ENCODE measurements at places on chromosomes 16 and 17.

- DNase-seq = no peak
Observed at GRCh38 chr17:8123695-8124349, at the start of gene HES7. TSS of gene HES7 (minus strand) at chr17:8124106. CDS start at chr17:8124084, 22 bp downstream.

DNA sequence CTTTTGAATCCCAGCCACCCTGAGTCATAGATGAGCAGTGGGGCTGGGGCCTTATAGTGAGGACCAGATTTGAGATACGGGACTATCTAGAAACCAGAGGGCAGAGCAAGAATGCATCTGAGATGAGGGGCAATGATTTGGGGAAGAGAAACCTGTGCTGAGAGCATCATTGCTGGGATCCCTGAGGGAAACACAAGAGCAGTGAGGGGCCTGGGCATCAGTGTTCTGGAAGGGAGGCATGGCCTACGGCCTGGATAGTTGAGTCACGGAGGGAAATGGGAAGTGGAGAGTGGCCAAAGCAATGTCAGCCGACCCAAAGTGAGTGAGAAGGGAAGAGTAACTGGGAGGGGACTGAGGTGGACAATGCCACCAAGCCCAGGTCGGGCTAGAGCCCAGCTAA lies 5.2 kb downstream of the CAMTA2 start:
- DNase-seq = no peak

DNA sequence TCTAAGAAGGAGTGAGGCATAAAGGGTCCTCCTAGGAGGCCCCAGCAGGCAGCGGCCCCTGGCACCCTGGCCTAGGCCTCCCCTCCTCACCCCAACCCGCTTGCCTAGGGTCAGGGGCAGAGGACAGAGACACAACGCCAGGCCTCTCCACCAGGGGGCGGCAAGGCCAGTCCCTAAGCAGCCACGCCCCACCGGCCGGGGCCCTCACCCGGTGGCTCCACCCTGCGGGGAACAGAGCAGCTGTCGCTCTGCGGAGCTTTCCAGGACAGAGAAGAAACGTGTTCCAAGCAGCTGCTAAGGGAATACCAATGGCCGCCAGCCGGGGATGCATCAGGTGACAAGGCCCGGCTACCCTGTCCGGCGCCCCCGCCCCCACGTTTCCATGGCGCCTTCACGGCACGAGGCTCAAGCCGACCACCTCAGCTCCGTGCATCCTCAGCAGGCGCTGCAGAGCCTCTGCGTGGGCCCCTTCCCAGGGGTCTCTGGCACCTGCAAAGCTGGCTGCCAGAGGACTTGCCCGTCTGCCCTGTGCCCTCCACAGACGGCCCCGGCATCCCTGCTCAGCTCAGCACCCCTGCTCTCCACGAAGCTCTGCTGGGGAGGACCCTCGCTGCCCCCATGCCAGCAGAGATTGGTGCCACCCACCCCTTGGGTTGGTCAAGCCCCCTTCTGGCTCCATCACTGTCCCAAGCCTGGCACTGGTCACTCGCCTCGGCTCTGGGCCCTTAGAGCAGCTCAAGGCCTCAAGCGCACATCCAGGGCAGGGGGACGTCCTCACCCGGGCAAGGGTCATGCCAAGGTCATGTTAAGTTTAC lies 5.6 kb downstream of the ZNF598 start:
- peak; percentile 49 for DNase-seq

DNA sequence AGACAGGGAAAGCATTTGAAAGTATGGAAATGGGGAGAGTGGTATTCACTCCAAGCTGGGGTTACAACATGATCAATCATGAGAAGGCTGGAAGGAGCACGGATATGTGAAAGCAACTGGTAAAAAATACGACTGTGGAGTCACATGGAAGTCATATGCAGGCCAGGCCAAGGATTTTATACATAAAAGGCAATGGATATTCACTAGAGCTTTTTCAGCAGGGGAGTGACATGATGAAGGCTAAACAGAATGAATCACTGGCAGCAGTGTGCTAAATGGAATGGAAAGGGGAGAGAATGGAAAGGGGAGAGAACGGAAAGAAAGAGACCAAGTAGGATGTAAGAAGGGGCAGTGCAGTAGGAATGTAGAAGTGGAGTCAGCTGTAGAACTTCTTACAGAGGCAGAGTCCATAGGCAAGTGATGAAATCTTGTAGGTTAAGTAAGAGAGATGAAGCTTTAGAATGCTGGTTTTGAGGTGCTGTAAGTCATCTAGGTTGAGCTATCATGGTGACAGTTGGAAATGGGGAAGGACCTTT lies 13.0 kb upstream of the NETO2 start:
- DNase-seq = no peak

DNA sequence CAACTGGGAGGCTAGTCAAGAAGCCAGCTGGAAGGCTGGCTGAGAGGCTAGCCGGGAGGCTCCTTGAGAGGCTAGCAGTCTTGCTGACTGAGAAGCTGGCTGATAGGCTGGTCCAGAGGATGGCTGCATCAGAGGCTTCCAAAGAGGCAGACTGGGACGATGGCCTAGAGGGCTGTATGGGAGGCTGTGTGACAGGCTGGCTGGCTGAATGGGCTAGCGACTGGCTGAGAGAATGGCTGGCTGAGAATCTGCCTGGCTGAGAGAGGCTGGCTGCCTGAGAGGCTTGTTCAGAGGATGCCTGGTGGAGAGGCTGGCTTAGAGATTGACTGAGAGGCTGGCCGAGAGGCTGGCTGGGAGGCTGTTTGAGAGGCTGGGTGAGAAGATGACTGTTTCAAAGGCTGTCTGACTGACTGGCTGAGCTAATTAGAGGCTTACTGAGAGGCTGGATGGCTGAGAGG lies 34.8 kb upstream of the ACSM2B start:
- DNase-seq = no peak

DNA sequence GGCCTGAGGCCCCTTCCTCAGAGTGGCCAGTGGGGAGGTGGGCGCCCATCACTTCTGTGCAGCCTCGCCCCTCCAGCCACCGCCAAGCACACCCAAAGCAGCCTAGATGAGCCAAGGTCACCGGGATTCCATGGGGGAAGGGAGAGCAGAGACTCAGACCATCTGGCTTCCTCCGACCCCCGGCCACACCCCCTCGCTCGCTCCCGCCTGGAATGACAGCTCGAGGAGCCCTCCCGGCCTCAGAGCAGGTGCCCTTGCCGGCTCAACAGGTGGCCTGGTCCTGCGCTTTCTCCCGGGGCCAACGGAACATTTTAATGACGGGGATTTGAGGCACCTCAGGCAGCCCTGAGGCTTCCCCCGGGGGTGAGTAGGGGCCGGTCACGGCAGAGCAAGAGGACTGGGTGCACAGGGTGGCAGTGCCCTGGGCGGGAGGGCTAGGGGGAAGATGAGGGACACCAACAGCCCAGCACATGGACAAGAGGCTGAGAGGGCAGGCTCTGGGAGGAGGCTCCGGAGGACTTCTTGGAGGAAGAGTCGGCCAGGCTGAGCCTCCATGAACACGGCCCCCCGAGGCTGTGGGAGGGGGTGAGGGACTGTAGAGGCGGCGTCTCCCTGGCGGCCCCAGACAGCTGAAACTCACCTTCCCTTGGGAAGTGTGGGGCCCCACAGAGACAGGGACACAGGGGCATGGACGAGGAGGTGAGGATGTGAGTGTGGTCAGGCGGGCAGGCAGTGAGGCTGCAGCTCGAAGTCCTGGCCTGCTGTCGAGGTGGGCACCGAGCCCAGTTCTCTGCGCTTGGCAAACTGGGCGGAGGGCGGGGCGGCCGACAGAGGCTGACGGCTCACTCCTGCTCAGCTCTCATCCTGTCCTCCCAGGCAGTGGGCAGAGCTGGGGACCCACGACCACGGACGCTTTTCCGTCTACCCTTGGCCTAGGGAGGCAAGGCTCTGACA lies 12.5 kb upstream of the C1QTNF8 start:
- DNase-seq = no peak

DNA sequence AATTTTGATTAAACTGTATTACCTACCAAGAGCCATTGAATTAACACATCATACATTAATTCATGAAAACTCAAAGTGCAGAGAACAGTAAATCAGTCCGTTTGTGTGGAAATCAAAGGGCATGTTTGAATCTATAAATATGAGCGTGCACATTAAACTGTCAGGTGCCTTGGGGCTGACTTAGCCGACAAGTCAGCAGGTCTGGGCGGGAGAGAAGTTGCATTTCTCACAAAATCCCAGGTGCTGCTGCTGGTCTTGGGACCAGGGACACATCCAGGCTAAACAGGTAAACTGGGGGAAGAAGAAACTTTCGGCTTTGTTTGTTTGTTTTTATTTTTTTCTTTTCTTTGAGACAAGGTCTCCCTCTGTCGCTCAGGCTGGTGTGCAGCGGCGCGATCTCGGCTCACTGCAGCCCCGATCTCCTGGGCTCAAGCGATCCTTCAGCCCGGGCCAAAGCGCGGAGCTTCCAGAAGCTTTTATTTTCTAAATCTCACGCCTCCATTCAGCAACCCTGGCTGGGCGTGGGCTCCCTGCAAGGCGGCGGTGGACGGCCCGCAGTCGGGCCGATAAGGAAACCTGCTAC lies 213.9 kb downstream of the MRTFB start:
- no peak for DNase-seq

DNA sequence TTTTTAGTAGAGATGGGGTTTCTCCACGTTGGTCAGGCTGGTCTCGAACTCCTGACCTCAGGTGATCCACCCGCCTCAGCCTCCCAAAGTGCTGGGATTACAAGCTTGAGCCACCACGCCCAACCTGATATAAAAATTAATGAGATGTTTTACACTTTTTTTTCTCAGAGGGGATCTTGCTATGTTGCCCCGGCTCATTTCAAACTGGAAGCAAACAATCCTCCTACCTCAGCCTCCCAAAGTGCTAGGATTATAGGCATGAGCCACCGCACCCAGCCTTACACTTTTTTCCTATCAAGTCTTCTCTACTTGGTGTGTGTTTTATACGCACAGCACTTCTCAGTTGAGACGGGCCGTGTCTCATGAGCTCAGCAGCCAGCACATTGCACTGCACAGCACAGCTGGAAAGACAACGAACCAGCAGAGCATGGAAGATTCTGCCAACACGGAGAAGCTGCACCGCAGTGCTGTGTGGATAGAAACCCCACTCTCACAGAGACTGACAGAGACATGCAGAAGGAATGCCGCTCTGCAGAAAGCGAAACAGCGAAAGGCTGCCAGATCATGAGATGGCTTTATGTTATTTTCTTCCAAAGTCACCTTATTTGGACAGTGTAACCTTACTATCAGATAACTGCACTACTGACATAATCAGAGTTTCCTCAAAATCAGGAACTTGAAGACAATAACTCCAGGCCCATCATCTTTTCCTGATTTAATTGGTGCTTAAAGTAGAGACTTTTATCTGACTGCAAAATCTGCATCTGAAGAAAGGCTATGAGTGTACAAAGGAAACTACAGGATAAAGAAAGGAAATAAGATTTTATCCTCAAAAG lies 6.5 kb upstream of the QRICH2 start:
- DNase-seq = no peak

DNA sequence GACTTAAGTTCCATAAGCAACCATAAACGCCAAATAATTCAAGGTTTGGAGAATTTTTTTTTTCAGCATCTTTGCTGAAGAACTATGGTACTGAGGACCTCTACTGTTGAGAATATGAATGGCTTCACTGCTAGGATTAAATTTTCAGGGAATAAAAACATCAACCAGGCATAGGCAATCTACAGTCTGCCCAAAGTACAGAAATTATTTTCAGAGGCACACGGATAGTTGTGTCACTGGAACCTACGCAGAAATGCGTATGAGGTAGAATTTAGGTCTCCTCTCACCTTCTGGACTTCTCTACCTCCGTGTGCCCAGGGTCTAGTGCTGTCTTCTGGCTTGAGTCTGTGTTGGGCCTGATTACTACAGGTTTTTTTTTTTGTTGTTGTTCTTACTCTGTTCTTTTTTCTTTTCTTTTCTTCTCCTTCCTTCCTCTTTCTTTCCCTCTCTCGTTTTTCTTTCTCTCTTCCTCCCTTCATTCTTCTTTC lies 39.7 kb downstream of the NACA2 start:
- no peak for DNase-seq

- DNase-seq = no peak
Observed at GRCh38 chr17:4309897-4310296, 46.1 kb upstream of the ANKFY1 start.

GRCh38 chr17:45577571-45578279 lies 87.2 kb upstream of the PLEKHM1 start:
- DNase-seq = no peak

DNA sequence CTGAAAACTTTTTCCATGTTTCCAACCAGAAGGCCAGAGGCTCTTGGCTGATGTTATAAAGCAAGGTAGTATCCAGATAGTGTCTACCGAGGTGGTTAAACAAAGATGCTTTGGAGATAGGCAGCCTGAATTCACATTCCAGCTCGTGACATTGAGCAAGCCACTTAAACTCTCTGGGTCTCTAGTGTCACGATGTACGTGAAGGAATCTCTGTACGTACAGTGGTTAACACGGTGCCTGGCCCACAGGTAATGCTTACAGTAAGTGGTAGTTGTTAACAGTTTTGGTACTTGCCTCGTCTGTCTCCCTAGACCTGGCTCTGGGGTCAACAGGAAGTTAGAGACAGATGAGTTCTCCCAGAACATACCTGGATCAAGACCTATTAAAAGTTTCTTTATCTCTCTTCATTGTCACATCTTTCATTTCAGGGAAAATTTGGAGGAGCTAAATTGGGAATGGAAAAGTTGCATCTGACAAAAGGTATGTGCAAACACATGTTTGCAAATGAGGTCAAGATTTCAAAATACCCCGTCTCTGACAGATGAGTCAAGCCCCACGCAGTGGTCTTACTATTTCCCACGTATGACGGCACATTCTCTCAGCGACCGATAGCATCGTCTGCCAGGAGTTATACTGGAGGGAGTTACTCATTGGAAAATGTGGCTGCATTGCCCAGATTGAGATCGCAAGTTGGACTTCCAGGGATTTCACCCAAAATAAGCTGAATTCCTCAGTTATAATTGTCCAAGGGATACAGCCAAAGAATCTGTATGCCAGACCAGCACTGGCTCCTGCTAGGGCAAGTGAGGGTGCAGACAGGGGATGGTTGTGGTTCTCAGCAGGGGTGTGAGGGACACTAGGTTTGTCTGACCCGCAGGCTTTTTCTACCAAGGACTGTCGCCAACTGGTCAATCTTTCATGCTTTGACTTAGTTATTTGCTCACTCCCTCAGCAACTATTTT lies 18.9 kb upstream of the MYH10 start:
- no peak for DNase-seq

GRCh38 chr16:55061126-55061525 lies 130.5 kb downstream of the IRX5 start:
- no peak for DNase-seq

DNA sequence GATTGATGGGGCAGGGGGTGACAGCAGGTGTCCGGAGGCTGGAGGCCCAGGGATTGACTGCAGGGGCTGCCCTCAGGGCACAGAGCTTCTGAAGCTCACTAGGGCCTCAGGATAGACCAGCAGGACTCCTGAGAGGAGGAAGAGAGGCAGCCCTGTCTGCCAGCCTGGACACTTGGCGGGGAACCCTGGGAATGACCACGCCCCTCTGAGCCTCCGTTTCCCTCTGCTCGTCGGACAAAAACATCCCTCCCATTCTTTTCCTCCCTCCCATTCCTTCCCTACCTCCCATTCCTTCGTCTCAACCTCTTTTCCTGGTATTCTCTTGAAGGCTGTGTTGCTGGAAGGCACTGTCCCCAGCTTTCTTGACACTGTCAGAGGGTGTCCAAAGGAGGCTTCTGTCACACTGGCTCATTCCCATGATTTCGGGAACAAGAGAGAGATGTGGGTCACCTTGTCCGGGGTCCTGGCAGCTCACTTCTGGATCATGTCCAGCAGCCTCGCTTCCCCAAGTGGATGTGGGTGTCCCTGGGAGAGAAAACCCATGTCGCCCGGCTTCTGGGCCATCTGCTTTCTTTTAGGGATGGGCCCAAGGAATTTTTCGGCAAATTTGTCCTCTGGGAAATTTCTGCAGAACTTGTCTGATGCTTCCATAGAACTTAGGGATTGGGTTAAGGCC lies 145.5 kb downstream of the CMIP start:
- no peak for DNase-seq

GRCh38 chr16:72568502-72568901 lies 396.5 kb upstream of the PMFBP1 start:
- DNase-seq = no peak

- DNase-seq = no peak
Observed at GRCh38 chr16:85641776-85642176, 28.7 kb downstream of the GSE1 start.

Measured in occipital lobe (tissue), 3 donors.